Fibroblast of villous mesenchyme (primary cell): ENCODE measurements at places on chromosomes 3 and 15.

- peak; percentile 16 for DNase-seq
Observed at GRCh38 chr15:33547876-33548275, 237.1 kb downstream of the RYR3 start.

- no peak for DNase-seq
Observed at GRCh38 chr3:136353461-136353860, 103.3 kb downstream of the PCCB start.

- peak; percentile 95 for DNase-seq
Observed at GRCh38 chr15:35038626-35039451, 46.3 kb downstream of the NANOGP8 start.

GRCh38 chr3:125194849-125195601, 17.5 kb downstream of the SLC12A8 start:
- DNase-seq = peak; percentile 82

DNA sequence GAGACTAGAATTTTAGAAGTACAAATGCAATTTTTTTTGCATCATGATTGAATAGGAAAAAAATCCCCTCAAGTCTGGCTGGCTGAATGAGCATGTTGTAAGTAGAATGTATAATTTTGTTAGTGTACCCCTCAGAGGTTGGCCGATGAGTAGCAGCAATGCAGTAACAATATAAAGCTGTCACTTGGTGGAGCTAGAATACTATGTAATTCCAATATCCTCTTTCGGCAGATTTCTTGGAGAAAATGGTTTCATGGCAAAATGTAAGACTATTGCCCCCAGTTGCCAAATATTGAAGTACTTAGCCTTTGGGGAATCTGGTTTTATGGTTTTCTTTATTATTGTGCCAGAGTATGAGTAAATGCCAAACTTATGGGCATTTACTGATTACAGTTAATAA, 39.8 kb upstream of the SGO1 start:
- peak; percentile 19 for DNase-seq

DNA sequence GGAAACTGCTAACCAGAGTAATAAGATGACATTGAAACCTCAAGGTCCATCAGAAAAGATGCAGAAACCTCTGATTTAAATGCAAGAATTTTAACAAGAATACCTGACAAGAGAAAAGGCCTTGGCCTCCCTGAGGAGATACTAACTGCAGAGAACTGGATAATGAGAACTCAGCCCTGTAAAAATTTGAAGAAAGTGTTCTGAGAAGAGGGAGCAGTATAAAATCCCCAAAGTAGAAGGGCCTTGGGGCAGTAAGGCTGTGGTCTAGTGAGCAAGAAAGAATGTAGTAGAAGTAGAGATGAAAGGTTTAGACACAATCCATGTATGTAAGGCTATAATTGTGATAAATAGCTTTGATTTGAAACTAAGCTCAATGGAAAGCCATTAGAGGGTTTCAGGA, 394.1 kb downstream of the ZBBX start:
- DNase-seq = no peak

DNA sequence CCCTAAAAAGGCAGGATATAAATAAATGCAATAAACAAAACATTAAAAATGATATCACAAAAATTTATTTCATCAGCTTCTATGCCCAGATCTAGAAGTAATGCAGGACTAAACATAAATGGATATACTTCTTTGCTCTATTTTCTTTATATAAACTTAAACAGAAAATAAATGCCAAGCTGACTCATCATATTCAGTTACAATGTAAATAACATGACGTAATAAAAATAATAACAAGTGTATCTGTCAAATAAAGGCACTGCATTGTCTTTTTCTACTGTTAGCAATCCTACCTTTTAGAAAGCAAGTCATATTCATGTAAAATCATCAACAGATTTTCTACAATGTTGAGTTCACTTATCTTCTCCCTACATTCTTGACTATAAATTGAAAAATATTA, 61.6 kb downstream of the NEK10 start:
- DNase-seq = no peak

DNA sequence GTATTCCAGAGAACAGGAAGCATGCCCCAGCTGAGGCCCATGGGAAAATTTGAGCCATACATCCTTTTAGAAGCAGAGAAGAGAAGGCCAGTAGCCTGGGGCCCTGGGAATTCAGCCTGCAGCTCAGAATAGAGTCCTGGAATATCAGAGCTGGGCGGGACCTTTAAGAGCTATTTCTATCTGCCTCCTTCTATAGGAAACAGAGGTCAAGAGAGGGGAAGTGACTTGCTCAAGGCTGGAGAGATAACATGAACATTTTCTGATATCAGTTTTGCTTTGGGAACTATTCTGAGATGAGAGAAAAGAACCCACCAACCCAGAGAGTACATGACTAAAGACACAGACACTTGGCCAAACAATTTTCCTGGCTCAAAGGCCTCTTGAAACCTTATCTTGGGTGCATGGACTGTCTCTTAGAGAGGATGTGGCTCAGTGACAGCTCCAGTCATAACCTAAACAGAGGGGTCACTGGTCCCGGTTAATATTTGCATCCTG, 26.0 kb downstream of the MASP1 start:
- peak; percentile 51 for DNase-seq

GRCh38 chr15:40501487-40501886, 30.7 kb downstream of the CHST14 start:
- no peak for DNase-seq

DNA sequence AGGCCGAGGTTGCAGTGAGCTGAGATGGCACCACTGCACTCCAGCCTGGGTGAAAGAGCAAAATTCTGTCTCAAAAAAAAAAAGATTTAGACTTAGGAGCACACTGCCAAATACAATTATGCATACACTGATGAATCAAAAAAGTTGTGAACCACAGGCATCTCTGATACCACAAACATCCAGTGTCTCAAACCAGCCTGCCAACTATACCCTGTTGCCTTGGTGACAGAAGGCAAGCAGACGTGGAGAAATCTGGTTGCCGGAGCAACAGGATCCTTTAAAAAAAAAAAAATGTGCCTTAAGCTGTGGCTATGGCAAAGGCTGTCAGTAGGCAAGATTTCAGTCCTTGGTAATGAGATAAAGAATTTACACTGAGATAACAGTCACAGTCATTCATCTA, 202.3 kb downstream of the NEK10 start:
- peak; percentile 53 for DNase-seq

DNA sequence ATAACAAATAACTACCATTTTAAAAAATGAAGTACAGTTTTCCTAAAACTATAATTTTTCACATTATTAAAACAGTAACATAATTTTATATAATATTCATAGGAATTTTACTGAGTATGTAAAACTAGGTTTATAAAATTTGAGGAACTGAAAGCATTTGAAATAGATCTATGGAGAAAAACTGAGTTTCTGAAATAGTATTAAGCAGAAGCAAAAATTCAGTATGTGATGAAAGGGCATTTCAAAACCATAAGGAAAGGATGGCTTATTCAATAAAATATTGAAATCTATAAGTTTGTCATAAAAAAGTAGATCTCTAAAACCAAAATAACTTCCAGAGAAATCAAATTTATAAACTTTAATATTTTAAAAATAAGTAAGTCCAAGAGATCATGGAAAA, 53.4 kb downstream of the GBE1 start:
- DNase-seq = no peak

DNA sequence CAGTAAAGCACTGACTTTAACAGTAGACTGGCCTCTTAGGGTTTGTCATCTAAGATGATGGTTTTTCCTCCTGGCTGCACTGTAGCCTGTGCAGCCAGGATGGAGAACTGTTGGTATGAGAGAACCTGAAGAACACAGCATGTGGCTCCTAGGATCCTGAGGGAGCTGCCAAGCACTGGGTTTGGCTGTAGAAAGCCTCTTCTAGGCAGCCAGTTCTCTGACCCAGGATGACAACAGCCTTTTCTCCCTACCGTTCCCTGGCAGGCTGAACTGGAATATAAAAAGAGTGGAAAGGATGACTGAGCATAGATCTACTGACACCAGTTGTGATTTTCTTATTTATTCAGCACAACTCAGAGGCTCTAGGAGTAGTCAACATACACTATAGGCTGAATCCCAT, 34.3 kb upstream of the MANF start:
- no peak for DNase-seq

- no peak for DNase-seq
Observed at GRCh38 chr3:50338965-50339364, 1.7 kb downstream of the RASSF1 start.

DNA sequence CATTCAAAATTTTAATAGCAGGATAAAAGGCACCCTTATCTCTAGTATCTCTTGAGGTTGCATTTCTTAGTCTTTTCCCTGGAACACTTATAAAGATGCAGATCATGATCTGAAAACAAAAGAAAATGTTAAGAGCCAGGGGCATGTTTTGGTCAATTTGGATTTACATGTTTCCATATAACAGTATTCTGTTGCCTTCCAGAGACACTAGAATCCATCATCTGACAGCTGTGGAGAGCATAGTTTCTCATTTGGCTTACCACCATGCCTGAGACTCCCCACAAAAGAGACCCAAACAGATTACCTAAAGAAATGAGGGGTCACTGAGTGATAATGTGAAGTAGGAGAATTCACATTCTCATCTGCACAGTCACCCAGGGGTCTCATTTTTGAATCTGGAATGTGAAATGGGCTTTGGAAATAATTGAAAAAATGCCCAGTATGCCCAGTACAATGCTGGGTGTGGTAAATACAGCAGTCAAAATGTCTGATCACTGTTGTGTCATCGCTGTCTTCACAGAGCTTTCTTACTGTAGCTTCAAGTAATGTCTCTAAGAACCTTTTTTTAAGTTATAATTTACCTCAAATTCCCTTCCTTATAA, 79.9 kb upstream of the ZBTB20 start:
- DNase-seq = no peak

GRCh38 chr15:74451861-74452835, 8.8 kb downstream of the UBL7 start:
- no peak for DNase-seq

GRCh38 chr3:9902372-9903237, at the start of gene IL17RE:
Gene IL17RE, plus strand, starts transcription at chr3:9902848. Its CDS starts 85 bp downstream, at chr3:9902933.
- no peak for DNase-seq

DNA sequence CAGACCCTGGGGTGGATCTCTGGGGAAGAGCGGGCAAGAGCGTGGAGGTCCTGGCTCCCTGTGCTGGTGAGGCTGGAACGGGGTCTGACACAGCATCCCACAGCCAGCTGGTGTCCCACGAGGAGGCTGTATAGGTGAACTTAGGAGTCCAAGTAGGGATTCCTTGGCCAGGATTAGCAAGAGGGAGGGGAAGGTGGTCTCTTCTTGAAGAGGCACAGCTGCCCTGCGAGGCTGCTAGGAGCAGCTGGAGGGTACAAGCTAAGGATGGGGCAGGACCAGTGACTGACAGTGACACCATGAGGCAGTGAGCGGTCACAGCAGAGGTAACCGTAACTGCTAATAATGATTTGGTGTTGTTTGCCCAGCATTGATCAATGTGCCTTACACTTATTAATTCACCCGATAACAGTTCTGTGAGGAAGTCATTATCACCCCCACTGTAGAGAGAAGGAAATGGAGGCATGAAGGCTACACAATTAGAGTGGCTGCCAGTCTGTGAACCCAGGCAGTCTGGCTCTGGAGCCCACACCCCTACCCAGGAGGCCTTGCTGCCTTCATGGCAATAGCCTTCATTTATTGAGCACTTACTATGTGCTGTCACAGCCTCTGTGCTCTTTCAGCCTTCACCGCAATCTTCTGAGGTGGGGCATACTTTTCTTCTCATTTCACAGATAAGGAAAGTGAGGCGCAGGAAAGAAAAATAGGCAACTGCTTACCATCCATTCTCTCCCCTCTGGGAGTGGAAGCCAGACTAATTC, 59.4 kb downstream of the TMEM44 start:
- peak; percentile 67 for DNase-seq

GRCh38 chr15:49877873-49878521, 241.0 kb downstream of the ATP8B4 start:
- peak; percentile 98 for DNase-seq

GRCh38 chr15:94858449-94858848, 627.1 kb downstream of the MCTP2 start:
- no peak for DNase-seq
